Effector memory CD8-positive, alpha-beta T cell (primary cell): ENCODE measurements at places on chromosomes 7 and 10.

- no peaks in the 10 kb centered on the region for H3K27me3 ChIP-seq
- H3K4me1 ChIP-seq = peaks cover 5% of the 10 kb centered on the region
- no peak overlapping the region for H3K4me3 ChIP-seq
- H3K36me3 ChIP-seq = peaks cover 22% of the 10 kb centered on the region
Measured at GRCh38 chr7:75958802-75959543, 35.4 kb downstream of the TMEM120A start.

DNA sequence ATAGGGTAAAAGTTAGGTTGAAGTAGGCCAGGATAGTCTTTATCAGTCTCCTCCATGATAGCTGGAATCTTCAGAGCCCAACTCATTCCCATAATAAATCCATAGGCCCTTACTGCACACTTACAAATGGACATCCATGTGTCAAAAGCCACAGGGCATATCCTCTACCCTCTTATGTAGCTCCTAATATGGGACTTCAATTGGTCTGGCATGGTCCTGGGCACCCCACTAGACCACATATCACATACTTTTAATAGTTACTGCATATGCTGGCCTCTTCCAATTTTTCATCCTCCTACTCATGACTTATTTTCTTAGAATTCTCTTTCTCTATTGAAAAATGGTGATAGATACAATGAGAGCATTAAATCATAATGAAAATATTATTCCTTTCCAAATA lies 169.3 kb downstream of the MAGI2 start:
- H3K4me1 ChIP-seq = no peaks in the 10 kb centered on the region
- DNase-seq = no peak
- no peaks in the 10 kb centered on the region for H3K36me3 ChIP-seq

DNA sequence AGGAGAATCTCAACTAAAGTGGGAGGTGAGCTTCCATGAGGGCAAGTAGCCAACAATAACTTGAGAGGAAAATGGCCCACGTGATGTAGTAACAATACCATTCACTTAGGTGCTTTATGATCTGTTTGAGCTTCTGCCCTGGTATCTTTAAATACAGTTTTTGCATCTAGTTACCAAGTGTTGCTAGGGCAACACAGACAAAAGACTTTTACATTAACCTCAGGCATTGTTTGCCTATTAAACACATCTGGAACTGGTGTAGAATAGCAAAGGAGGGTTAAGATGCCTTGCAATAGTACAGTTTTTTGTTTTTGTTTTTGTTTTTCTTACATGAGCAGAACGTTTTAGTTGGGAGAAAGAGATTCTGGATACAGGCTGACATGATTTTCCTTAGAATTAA lies 97.7 kb upstream of the MTPN start:
- no peak overlapping the region for H3K27ac ChIP-seq
- H3K4me1 ChIP-seq = no peaks in the 10 kb centered on the region
- H3K27me3 ChIP-seq = no peaks in the 10 kb centered on the region
- no peak for DNase-seq
- no peak overlapping the region for H3K4me3 ChIP-seq

- H3K4me3 ChIP-seq = no peak within 1 kb of the TSS
- H3K27me3 ChIP-seq = no peaks in the 10 kb centered on the region
- H3K4me1 ChIP-seq = no peaks in the 10 kb centered on the region
- no peak within 1 kb of the TSS for H3K27ac ChIP-seq
Measured at GRCh38 chr10:54800741-54801421, at the start of gene PCDH15. Gene PCDH15 (minus strand): TSS chr10:54801231. CDS start chr10:54664262, 136,969 bp downstream.

- no peak overlapping the region for H3K27ac ChIP-seq
- DNase-seq = no peak
- H3K4me1 ChIP-seq = peaks cover 8% of the 10 kb centered on the region
Measured at GRCh38 chr7:115224922-115225321, 303.0 kb downstream of the MDFIC start.

DNA sequence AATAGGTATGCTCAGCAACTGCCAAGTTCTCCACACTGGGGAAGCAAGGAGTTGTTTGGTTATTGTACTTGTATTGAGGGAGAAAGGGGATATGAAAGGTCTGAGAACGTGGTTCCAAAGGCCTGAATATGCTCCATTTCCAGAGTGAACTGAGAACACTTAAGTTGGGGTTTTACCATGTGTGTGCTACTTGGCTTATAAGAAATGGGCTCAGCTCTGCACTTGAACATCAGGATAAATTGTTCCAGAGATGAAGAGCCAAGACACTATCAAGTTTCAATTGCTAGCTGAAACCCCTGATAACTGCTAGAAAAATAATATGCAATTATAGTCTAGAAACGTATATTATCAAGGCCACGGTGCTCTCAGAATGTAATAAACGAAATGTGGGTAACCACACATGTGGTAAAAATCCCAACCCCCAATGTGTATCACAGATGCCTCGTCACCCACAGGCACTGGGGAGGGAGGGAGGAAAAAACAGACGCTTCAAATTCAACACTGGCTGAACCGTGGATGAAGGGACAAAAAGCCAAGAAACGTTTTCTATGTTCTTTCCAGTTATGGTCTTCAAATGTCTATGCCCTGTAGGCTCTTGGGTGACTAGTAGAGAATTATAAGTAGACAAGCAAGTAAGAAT lies 16.3 kb downstream of the ELMO1 start:
- no peaks in the 10 kb centered on the region for H3K27me3 ChIP-seq
- peak; percentile 26 for DNase-seq
- H3K4me1 ChIP-seq = peaks cover 33% of the 10 kb centered on the region
- peak overlapping the region; percentile 56 for H3K4me3 ChIP-seq
- H3K27ac ChIP-seq = peak overlapping the region; percentile 81

DNA sequence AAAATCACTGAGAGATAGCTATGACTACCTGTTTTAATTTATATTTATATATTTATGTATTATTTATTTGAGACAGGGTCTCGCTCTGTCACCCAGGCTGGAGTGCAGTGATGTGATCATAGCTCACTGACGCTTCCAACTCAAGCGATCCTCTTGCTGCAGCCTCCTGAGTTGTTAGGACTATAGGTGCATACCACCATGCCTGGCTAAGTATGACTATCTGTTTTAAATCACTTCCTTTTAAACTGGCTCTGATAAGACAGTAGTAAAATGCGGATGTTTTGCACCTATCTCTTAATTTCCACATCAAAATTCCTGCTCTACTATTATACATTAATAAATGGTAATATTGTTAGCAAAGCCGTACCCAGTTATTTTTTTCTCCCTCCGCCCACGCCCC lies 41.8 kb downstream of the DNMBP start:
- H3K36me3 ChIP-seq = peaks cover 24% of the 10 kb centered on the region
- H3K4me3 ChIP-seq = no peak overlapping the region
- no peaks in the 10 kb centered on the region for H3K27me3 ChIP-seq
- H3K27ac ChIP-seq = no peak overlapping the region
- no peaks in the 10 kb centered on the region for H3K4me1 ChIP-seq
